ENCODE measurements at places on chromosomes 5 and 9. TPM values are rescaled to one million over a fixed set of nuclear protein-coding genes. Genes with fewer than 3 reads are reported as not detected.

Gene STKLD1
- total RNA-seq, result 0.95 TPM

Gene TGFBI
- total RNA-seq, result 21.0 TPM

- no peak for DNase-seq
These were observed 2.5 kb upstream of the RABL6 start for GRCh38 chr9:136805207-136805740.

Gene HACD4
- 0.52 TPM for total RNA-seq

Gene BAAT
- total RNA-seq, result not detected

DNA sequence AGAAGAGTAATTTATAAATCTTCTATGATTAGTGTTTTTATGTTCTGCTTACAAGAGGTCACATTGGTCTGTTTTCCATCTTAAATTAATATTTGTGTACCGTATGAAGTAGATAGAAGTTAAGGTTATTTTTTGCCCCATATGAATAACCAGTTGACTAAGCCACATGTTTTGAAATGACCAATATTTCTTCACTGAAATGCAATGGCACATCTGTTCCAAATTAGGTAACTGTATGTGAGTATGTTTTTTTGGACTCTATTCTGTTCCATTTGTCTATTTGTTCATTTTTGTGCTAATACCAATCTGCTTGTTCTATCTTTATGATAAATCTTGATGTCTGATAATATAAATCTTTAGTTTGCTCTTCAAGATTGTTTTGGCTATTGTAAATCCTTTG is 17.7 kb downstream of the JAK2 start:
- no peak for DNase-seq

- DNase-seq, result no peak
These were observed 8.4 kb upstream of the HAND1 start for GRCh38 chr5:154486427-154486866.

Gene PCDHA11
- 0.09 TPM for total RNA-seq

Gene WNK2
- 161 TPM for total RNA-seq
